SJCRH30 (cell line): ENCODE measurements at places on chromosomes 12 and 14. TPM values are rescaled to one million over a fixed set of nuclear protein-coding genes. Genes with fewer than 3 reads are reported as not detected.

DNA sequence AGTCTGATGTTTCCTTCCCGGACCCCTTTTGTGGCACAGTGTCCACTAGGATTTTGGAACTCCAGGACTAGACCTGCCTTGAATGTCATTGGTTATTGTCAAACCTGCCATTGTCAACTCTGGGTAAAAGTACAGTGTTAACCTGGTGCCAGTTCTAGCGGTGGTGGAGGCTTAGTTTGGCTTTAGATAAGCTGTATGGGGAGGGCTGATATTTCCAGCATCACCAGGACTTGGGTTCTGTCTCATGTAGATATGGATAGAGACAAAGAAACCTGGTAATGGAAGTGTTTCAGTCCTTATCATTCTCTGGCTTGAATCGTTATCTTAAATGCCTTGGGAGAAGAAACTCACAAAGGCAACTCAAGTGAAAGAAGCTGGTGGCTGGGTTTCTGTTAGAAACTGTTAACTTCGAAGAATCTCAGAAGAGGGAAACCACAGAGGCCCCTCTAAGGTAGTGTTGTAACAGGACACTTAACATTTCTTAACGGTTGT is 10.6 kb downstream of the CHST11 start:
- DNase-seq, result no peak

CPNE6 gene
- total RNA-seq, result not detected in 2 replicates

DNA sequence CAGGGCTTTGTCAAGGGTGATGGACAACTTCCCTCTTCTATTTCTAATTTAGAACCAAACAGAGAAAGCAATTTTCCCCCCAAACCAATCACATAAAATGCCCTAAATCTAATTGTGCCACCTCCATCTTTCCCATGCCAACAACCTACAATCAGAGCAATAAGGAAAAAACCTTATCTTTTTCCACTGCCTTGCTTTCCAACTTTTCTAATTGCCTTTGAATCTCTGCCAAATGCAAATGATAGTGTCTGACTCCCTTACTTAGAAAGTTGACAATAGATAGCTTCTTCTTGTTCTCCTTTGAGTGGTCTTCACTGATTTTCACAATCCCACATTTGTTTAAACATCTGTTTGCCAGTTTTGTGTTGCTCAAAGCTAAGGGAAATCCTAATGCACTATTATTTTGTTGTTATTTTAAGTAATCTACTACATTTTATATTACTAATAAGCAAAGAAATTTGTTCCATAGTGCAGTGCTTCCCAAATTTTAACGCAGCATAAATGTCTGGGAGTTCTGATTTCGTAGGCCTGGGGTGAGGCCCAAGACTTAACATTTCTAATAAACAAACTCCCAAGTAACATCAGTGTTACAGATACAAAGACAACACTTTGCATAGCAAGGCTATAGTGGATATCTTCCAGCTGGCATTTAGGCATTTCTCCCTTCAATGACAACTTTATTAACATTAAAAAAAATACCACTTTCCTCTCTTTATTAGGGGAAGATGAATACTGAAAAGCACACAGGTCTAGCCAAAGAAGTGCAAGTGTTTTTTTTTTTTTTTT is 696.3 kb upstream of the USP15 start:
- DNase-seq, result no peak

FERMT2 gene
- total RNA-seq, result 62.5 and 65.3 TPM in 2 replicates

DNA sequence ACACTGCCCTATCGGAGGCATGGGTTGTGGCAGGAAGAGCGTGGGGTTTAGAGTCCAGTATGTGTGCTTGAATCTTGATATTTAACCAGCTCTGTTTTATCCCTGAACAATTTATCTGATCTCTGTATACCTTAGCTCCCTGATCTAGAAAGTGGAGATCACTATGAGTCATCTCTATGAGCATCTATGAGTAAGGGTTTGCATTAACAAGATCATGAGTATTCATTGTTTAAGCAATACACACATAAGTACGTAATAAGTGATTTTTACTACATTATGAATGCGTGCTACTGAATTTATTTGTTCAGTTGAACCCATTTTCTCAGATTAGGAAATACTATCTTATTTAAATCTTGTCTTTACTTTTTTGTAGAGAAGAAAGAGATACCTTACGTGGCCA is 49.4 kb downstream of the GPATCH2L start:
- no peak for DNase-seq

- DNase-seq, result no peak
Observed at GRCh38 chr12:100179252-100179651, 21.4 kb upstream of the ACTR6 start.

DNA sequence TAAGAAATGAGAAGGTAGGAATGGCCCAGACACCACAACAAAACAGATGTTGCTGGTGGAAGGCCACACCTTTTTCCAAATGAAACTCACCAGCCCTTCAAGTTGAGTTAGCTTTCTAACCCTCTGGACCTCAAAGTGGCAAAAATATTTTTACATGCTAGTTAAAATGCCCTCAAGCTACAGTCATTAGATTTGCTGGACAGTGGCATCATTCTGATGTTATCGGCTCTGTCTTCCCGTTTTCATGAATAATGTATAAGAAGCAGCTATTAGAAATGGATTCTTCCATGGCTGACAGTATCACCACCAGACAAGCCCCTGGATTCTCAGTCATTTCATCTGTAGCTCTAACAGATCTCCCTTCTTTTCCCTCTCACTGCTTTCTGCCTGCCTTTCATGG is 37.1 kb upstream of the PLXNC1 start:
- no peak for DNase-seq

EID3 gene
- 0.48 and 0.63 TPM in 2 replicates for total RNA-seq

PRPH gene
- 1.7 and 3.9 TPM in 2 replicates for total RNA-seq

- no peak for DNase-seq
Observed at GRCh38 chr12:24256684-24257083, 307.2 kb upstream of the SOX5 start.

PSMC1 gene
- total RNA-seq, result 172 and 173 TPM in 2 replicates

EEF1AKMT3 gene
- total RNA-seq, result 93.5 and 100 TPM in 2 replicates

RERGL gene
- total RNA-seq, result not detected in 2 replicates

GRCh38 chr12:131391399-131391798 is 319.5 kb upstream of the SFSWAP start:
- no peak for DNase-seq

- no peak for DNase-seq
Observed at GRCh38 chr12:116188581-116188980, 88.9 kb downstream of the MED13L start.

DNA sequence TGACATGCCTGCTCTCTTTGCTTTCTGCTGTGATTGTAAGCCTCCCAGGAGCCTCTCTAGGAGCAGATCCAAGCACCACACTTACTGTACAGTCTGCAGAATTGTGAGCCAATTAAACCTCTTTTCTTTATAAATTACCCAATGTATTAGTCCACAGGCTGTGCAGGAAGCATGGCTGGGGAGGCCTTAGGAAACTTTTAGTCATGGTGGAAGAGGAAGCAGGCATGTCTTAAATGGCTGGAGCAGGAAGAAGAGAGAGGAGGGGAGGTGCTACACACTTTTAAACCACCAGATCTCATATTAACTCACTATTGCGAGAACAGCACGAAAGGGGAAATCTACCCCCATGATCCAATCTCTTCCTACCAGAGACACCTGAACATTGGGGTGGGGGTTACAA is 108.9 kb downstream of the DERA start:
- DNase-seq, result no peak

KRT77 gene
- not detected in 2 replicates for total RNA-seq

DNA sequence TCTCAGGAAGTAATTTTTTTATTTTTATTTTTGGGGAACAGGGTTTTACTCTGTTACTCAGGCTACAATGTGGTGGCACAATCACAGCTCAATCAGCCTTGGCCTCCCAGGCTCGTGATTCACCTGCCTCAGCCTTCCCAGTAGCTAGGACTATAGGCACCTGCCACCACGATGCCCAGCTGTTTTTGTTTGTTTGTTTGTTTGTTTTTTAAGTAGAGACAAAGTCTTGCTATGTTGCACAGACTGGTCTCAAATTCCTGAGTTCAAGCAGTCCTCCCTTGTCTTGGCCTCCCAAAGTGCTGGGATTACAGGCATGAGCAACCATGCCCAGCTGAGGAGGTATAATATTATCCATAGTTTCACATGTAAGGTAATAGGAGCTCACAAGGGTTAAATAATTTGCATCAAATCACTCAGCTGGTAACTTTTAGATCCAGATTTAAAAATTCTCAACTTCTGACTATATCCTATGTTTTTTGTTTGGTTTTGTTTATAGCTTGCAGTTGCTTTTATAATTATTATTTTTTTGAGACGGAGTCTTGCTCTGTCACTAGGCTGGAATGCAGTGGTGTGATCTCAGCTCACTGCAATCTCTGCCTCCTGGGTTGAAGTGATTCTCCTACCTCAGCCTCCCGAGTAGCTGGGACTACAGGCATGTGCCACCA is 629.3 kb downstream of the DIO2 start:
- DNase-seq, result no peak

GRCh38 chr14:97948841-97949240 is 1151.7 kb downstream of the VRK1 start:
- no peak for DNase-seq

DNA sequence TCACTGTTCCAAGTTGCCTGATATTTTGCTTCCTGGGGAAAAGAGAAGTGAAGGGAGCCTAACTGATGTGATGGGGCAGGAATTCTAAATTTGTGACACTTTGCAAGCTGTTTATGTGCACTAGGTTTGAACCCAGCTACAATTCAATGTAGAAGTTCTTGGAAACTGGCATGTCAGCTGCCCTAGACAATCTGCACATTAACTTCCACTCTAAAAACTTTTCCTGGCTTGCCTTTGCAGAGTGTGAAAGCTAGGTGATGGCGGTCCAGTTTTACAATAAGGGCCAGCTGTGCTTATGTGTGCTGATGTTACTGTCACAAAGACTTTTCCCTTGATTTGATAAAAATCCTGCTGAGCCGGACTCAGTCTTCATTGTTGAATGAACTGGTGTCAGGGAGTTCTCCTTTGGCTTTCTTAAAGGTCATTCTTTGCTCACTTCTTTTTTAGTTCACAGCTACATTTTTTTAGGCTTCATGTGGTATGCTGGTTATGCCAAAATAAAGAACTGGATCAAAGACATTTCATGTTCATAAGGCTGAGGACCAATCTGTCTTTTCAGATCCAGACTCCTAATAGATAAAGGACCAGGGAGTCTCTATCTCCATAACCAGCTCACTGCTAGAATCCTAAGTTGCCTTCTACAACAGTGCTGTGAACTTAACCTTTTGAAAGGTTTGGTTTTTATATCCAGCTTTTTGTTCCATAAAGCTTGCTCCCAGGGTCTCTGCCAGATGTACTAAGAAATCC is 133.5 kb downstream of the TGFB3 start:
- no peak for DNase-seq

DNA sequence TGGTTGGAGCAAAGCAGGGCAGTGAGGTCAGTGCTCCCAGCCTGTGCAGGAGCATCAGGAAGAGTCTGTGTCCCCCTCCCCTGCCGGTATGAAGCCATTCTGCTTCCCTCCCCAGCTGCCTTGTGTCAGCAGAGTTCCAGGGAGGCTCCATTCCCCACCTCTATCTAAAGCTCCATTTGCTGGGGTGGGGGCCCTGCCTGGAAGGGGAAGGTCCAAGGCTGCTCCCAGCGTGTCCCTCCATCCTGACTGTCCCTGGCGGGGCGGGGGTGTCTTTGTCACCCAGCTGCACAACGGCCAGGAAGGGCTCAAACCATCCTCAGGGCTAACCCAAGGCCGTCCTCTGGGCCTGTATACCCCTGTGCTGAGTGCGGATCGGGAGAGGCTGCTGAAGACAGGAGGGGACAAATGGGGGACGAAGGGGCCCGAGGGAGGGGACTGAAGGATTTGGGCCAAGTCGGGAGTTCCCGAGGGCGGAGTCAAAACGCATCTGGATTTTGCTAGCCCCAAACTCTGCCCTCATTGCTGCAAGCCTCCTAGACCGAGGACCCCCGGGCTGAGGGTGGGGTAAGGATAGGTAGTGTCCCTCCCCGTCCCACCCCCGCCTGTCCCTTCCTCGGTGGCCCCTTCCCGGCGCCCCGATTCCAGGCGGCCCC is 748 bp upstream of the ACVRL1 start:
- DNase-seq, result no peak

ATG101 gene
- total RNA-seq, result 48.6 and 52.1 TPM in 2 replicates

- no peak for DNase-seq
Observed at GRCh38 chr12:132248453-132249167, 80.8 kb downstream of the GALNT9 start.

GRCh38 chr14:53983112-53983511 is 26.5 kb upstream of the BMP4 start:
- no peak for DNase-seq
